GM23338 (cell line): ENCODE measurements at places on chromosomes 1 and 21. TPM values are rescaled to one million over a fixed set of nuclear protein-coding genes. Genes with fewer than 3 reads are reported as not detected.

Gene KRTAP13-2
- total RNA-seq = not detected in 2 replicates

Gene MNDA
- total RNA-seq = not detected in 2 replicates

GRCh38 chr1:39204441-39205081, at the start of gene MACF1:
TSS of gene MACF1 (plus strand) at chr1:39204695. CDS start at chr1:39205023, 328 bp downstream.
- H3K36me3 ChIP-seq = no peaks in the 10 kb centered on the region
- H3K4me1 ChIP-seq = peaks cover 27% of the 10 kb centered on the region
- H3K27ac ChIP-seq = peak within 1 kb of the TSS; percentile 85
- no peaks in the 10 kb centered on the region for H3K27me3 ChIP-seq
- peak within 1 kb of the TSS; percentile 31; the same call in 1 of the 2 replicates for H3K4me3 ChIP-seq
- peak; percentile 56 for DNase-seq

GRCh38 chr1:167617153-167618147, 12.6 kb upstream of the RCSD1 start:
- no peak overlapping the region for H3K27ac ChIP-seq
- peaks cover 21% of the 10 kb centered on the region for H3K4me1 ChIP-seq
- H3K27me3 ChIP-seq = no peaks in the 10 kb centered on the region
- DNase-seq = peak; percentile 61

GRCh38 chr1:24864370-24864777, 65.7 kb downstream of the RUNX3 start:
- H3K27me3 ChIP-seq = no peaks in the 10 kb centered on the region
- H3K4me1 ChIP-seq = 0 out of 2 replicates have a peak, but pooled peaks cover 9% of the 10 kb centered on the region
- H3K4me3 ChIP-seq = no peak overlapping the region
- DNase-seq = peak; percentile 40
- no peaks in the 10 kb centered on the region for H3K36me3 ChIP-seq

- H3K4me1 ChIP-seq = peaks cover 7% of the 10 kb centered on the region
- no peak overlapping the region for H3K4me3 ChIP-seq
- H3K36me3 ChIP-seq = peaks cover 3% of the 10 kb centered on the region; the same call in 1 of the 2 replicates
- no peaks in the 10 kb centered on the region for H3K27me3 ChIP-seq
- DNase-seq = peak; percentile 87
Measured at GRCh38 chr1:204445860-204446412, 34.3 kb upstream of the PPP1R15B start.

DNA sequence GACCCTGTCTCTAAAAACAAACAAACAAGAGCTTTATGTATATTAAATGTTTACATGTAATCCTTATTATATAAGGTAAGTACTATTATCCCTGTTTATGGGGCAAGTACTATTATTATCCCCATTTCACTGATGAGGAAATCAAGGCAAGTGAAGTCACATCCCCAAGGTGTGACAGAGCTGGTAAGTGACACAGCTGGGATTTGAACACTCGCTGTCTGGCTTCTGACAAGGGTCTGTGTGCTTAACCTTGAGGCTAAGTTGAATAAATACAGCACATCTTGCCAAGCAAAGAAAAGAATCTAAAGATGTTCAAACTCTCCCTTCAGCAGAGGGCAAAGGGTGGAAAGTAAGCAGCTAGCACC, 167.9 kb upstream of the IRF2BP2 start:
- H3K4me1 ChIP-seq = peaks cover 14% of the 10 kb centered on the region
- H3K4me3 ChIP-seq = no peak overlapping the region
- no peak overlapping the region for H3K27ac ChIP-seq
- H3K36me3 ChIP-seq = no peaks in the 10 kb centered on the region

GRCh38 chr21:44858291-44858690, 15.2 kb downstream of the PTTG1IP start:
- no peaks in the 10 kb centered on the region for H3K27me3 ChIP-seq
- no peak overlapping the region for H3K27ac ChIP-seq
- H3K4me1 ChIP-seq = no peaks in the 10 kb centered on the region
- peaks cover 16% of the 10 kb centered on the region for H3K36me3 ChIP-seq

Gene MDM4
- total RNA-seq = 56.1 and 63.9 TPM in 2 replicates

DNA sequence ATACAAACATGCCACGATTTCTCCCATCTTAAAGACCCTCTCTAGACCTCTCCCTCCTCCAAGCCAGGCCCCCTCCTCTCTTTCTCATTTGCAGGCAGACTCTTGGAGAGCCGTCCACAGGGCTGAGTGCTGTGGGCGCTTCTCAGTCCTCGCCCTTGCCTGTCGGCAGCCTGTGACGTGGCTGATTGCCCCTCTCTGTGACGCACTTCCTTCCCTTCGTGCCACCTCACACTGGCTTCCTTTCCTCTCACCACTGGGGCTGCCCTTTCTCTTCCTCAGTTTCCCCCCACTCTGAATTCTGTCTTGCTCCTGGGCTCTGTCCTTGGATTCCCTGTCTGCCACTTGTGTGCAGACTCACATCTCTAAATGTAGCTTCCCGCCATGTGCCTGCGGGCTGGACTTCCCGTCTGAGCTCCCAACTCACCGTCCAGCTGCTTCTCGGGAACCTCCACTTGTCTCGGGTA, 227.2 kb downstream of the CAMTA1 start:
- H3K27ac ChIP-seq = no peak overlapping the region
- H3K27me3 ChIP-seq = no peaks in the 10 kb centered on the region
- no peaks in the 10 kb centered on the region for H3K4me1 ChIP-seq
- H3K36me3 ChIP-seq = no peaks in the 10 kb centered on the region
- H3K4me3 ChIP-seq = no peak overlapping the region
- DNase-seq = no peak

Gene HHIPL2
- total RNA-seq = 0.52 TPM in 1 of 2 replicates, not detected in the other

Gene CHD5
- 1.0 and 1.4 TPM in 2 replicates for total RNA-seq

DNA sequence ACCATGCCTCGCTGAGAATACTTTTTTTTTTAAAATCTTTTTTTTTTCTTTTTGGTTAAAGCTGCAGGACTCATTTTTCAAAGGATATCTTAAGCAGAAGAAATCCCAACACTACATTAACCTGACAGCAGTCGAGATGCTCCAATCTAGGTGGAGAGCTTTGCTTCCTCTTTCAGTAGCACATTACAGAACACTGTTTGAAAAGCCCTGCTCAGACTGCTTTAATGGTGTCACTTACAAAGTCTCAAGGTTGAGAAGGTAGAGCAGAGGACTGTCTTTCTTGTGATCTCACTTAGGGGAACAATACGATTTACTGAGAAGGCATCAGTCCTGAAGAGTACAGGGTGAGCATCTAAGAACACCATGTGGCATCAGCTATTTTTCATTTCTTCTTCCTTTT, 21.0 kb upstream of the CPLANE2 start:
- H3K4me3 ChIP-seq = no peak overlapping the region
- no peak for DNase-seq
- no peaks in the 10 kb centered on the region for H3K27me3 ChIP-seq
- 0 out of 2 replicates have a peak overlapping the region, but pooled peaks have one; percentile 26 for H3K27ac ChIP-seq
- H3K4me1 ChIP-seq = peaks cover 4% of the 10 kb centered on the region; the same call in 1 of the 2 replicates

DNA sequence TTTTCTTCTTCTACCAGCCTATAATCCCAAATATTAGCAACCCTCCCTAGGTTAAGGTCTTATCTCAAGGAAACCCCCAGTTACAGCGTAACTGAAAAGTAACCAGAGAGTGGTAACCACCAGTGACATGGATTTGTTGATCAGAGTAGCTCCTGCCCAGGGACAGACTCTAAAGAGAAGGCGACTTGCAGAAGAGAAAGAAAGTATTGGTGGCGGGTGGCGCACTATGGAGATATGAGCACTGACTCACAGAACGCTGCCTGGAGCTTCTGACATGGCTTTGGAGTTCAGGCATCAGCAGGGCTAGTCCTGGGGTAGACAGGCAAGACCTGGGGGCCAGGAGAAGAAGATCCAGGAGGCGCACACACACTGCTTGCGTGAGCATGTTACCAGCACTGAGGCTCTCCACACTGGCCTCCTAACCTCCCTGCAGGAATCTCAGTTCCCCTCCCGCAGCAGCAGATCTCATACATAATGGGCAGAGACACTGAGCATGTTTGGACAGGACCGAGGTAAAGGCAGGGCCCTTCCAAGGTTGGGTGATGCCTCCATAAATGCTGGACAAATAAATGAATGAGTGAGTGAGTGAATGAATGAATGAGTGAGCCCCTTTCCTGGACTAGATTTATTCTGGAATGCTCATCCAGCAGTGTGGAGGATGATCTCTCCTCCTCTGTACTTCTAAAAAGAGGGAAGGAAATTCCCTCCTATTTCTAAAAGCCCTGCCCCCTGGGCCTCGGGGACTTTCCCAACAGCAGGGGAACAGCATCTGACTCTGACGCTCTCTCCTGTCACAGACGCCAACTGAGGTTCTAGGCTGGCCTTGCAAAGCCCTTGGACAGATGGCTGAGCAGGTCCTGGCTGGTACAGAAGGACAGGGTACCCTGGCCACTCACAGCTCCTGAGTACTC, 175.5 kb downstream of the CLIC6 start:
- H3K36me3 ChIP-seq = no peaks in the 10 kb centered on the region
- H3K4me1 ChIP-seq = peaks cover 18% of the 10 kb centered on the region
- H3K27ac ChIP-seq = no peak overlapping the region
- H3K4me3 ChIP-seq = no peak overlapping the region
- DNase-seq = no peak

Gene NBPF10
- 0.31 and 0.38 TPM in 2 replicates for total RNA-seq

Gene EXTL1
- total RNA-seq = 0.35 and 1.2 TPM in 2 replicates

- H3K4me3 ChIP-seq = no peak overlapping the region
- DNase-seq = peak; percentile 39
- H3K4me1 ChIP-seq = peaks cover 21% of the 10 kb centered on the region
- H3K27me3 ChIP-seq = no peaks in the 10 kb centered on the region
- no peaks in the 10 kb centered on the region for H3K36me3 ChIP-seq
- no peak overlapping the region for H3K27ac ChIP-seq
Measured at GRCh38 chr1:177351361-177352108, 180.8 kb downstream of the BRINP2 start.

Gene TMEM9
- 109 and 147 TPM in 2 replicates for total RNA-seq

DNA sequence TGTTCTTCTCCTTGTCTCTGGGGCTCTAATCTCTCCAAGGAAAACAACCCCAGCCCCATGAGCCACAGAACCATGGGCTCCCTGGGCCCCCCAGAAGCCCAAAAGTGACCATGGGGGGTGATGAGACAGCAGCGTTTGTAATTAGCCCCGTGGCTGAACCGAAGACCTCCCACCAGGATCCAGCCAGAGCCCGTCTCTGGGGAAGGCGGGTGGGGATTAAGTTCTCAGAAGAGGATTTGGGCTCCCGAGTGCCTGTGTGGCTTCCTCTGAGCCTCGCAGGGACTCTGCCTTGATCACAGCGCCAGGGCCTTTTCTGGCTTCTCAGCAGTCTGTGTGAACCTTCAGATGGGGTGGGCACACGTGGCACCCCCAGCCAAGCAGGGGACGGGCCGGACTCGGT, 77.0 kb downstream of the ALPL start:
- H3K4me1 ChIP-seq = peaks cover 8% of the 10 kb centered on the region
- H3K4me3 ChIP-seq = no peak overlapping the region
- no peaks in the 10 kb centered on the region for H3K36me3 ChIP-seq

DNA sequence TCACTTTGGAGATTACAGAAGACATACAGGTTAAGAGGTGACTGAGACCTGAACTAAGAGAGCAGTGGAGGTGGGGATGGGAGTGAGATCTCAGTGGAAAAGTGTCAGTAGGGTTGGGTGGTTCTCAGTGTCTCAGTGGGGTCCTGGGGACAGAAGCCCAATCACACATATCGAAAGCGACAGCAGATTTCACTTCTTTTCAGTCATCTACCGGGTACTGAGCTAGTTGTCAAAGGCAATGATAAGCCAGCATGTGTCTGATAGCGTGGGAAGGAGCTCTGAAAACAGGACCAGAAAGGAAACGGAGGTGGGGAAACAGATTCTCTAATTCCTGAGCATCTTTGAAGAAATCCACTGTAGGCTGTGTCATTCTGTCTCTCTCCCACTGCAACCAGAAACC, 59.5 kb downstream of the RHOU start:
- H3K4me3 ChIP-seq = no peak overlapping the region
- H3K4me1 ChIP-seq = no peaks in the 10 kb centered on the region
- no peaks in the 10 kb centered on the region for H3K27me3 ChIP-seq
- H3K27ac ChIP-seq = no peak overlapping the region
- H3K36me3 ChIP-seq = no peaks in the 10 kb centered on the region
- DNase-seq = no peak

DNA sequence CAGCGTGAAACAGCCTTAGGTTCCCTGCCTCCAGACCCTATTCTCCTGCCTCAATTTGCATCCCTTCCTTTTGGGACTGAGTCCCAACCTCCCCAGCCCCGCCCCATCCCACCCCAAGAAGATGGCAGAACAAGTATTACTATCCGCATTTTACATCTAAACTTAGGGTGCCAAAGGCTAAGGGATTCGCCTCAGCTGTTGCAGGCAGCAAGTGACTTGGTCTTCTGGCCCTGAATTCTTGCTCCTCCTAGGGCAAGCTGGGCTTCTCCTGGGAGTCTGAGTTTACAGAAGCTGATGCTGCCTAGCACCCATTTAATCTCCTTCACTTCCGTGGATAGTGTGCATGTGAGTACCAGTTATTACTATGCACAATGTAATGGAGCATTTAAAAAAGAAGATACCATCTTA, 161.3 kb upstream of the NR5A2 start:
- H3K4me3 ChIP-seq = peak overlapping the region; percentile 22; the same call in 1 of the 2 replicates
- H3K27me3 ChIP-seq = no peaks in the 10 kb centered on the region
- no peak overlapping the region; the same call in 1 of the 2 replicates for H3K27ac ChIP-seq
- DNase-seq = peak; percentile 40
- no peaks in the 10 kb centered on the region for H3K36me3 ChIP-seq
- H3K4me1 ChIP-seq = peaks cover 20% of the 10 kb centered on the region

Gene TESK2
- total RNA-seq = 11.4 and 14.0 TPM in 2 replicates

Gene RHOC
- 51.3 and 65.4 TPM in 2 replicates for total RNA-seq

DNA sequence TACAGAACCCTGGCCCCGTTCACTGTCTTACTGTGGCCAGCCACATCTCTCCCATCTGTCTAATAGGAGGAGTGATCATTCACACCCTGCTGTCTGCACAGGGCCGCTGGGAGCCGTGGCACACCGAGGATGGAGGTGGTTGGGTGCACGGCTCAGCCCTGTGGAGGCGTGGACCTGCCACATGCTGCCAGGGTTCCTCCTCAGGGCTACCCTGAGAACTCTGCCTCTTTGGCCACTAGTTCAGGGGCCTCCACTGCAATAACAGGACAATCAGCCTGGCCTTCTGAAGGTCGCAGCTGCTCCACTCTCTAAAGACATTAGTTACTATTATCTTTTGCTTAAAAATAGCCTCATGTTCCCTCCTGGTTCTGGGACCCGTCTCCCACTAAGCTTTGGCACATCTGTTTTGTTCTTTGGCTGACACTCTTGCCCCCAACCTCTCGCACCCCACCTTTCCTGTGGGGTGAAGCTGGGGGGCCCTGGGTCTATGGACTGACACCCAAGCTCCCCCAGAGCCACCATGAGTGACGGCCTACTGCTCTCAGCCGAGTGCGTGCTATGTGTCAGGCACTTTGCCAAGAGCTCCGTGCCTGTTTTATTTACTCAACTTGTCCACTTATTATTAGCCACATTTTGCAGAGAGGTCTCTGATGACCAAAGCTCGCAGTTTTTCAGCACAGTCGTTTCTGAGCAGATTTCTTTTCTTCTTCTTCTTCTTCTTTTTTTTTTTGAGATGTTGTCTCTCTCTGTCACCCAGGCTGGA, 66.3 kb downstream of the ARHGEF10L start:
- H3K36me3 ChIP-seq = no peaks in the 10 kb centered on the region; the same call in 1 of the 2 replicates
- no peaks in the 10 kb centered on the region for H3K27me3 ChIP-seq
- H3K4me1 ChIP-seq = no peaks in the 10 kb centered on the region; the same call in 1 of the 2 replicates
- H3K27ac ChIP-seq = no peak overlapping the region; the same call in 1 of the 2 replicates

Gene TMEM82
- total RNA-seq = not detected in 2 replicates
